ENCODE measurements at places on chromosomes 16 and 17. TPM values are rescaled to one million over a fixed set of nuclear protein-coding genes. Genes with fewer than 3 reads are reported as not detected.

DNA sequence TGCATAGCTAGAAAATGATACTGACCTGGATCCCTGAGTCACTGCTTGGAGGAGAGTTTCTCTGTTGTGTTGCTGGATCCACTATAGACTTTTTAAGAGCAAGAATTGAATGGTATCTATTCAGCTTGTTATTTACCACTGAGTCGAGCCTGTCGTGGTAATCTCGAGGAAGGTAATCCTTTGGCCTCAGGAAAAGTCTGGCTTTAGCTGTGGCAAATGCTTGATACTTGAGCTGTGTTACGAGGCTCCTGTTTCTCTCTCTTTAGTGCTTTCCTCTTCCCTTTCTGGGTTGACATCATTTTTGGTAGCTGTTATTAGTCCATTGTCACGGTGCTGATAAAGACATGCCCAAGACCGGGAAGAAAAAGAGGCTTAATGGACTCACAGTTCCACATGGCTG lies 314.3 kb downstream of the SNX29 start:
- no peak for DNase-seq

GRCh38 chr16:84562174-84562815 lies 55.6 kb downstream of the COTL1 start:
- no peak for DNase-seq

GRCh38 chr16:73383195-73383987 lies 335.5 kb upstream of the ZFHX3 start:
- DNase-seq: no peak

DNA sequence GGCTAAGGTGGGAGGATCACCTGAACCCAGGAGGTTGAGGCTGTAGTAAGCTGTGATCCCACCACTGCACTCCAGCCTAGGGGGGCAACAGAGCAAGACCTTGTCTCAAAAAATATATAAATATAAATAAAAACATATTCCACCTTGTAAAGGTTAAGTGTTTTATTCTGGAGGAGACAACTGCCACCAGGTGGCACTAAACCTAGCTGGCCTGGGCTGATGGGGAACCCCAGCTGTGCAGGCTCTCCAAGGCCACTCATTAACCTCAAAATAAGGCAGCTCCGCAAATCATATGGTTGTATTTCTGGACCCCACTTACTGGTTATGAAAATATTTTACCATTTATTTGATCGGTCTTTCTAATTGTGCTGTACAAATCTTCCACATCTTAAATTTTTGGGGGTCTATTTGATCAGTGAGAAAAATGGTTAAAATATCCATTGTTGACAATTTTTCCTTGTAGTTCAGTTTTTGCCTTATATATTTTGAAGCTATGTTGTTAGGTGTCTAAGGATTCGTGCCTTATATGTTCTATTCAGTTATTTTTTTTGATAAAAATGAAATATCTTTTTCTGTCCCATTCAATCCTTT lies 8.5 kb upstream of the ICAM2 start:
- peak; percentile 82 for DNase-seq

DNA sequence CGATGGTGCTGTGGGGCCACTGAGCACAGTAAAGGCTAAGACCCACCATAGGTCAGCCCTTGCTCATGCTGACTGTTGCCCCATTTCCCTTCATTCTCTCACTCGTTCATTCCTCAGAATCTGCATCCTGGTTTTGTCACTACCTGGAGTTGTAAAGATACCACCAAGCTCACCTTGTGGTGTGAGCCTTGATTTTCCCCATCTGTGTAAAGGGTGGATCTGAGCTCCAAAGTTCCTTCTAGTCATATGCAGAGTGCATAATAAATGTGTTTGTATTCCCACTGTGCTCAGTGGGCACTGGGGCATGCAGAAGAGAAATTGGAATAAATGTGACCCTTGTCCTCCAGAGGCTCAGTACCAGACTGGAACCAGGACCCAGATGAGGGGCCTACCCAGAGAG lies 35.2 kb upstream of the MEOX1 start:
- no peak for DNase-seq

DNA sequence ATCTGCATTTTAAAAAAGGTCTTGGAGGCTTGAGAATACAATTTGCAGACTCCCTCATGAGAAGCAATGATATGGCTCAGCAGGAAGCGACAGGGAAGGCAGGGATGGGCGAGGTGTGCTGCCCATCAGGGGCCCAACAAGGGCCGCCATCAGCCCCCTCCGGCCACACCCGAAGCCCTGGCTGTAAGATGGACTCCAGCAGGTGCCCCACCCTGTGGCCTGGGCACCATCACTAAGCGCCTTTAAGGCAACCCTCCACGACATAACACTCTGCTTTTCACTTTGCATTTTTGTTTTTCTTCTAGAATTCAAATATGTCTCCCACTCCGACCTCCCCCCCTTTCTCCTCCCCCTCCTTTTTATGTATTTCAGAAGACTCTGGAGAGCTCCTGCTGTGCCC lies 52.2 kb upstream of the RCVRN start:
- DNase-seq: no peak

- DNase-seq: peak; percentile 15
Observed at GRCh38 chr16:20740007-20740883, 1.4 kb downstream of the THUMPD1 start.

DNA sequence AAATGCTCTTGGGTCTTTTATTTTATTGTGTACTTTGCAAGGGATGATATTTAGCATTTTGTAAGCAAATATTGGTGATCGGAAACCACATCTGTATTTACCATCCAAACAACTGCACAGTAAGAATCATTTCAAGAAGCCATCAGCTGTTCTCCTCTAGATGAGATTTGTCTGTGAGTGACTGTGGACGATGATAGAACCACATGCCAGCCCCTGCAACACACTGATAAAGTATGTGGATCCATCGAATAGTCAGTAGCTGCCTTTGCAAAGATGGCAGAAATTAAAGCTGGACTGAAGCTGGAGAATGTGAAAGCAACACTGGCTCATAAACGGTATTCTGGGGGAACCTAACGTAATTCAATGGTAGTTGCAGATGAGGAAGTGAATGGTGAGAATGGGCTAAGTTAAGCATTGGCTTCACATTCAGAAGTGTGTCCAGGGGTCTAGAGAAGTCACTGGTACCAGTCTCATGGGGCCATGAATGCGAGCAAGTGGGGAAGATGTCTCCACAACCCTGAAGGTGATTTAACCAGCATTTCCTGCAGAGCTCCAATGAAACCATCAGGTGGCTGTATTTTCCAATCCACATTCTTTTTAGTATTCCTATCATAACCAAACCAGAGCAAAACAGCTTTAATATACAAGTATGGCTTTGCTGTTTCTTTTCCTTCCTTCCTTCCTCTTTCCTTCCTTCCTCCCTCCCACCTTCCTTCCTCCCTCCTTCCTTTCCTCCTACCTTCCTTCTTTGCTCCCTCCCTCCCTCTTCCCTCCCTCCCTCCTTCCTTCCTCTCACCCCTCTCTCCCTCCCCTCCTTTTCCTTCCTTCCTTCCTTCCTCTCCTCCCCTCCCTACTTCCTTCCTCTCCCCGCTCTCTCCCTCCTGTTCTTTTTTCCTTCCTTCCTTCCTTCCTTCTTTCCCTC lies 169.4 kb downstream of the ABCA8 start:
- no peak for DNase-seq

GRCh38 chr17:53659181-53659580 lies 163.5 kb upstream of the KIF2B start:
- no peak for DNase-seq

- DNase-seq: no peak
Observed at GRCh38 chr16:57361404-57361803, 2.8 kb downstream of the CCL22 start.

DNA sequence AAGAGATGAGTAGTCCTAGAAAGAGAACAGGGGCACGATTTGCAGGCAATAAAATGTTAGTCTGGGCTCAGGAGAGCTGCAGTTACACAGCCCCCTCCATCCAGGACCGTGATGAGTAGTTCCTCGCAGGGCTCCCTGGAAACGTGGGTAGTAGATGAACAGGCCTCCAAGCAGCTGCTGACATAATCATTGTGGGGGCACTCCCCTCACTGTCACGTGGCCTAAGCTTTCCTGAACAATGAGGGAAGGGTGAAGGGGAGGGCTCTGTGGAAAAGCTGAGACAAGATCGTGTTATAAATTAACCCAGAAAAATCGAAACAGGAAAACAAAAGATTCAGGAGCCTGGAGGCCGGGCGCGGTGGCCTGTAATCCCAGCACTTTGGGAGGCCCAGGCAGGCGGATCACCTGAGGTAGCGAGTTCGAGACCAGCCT lies 1.3 kb upstream of the PER1 start:
- peak; percentile 38 for DNase-seq

DNA sequence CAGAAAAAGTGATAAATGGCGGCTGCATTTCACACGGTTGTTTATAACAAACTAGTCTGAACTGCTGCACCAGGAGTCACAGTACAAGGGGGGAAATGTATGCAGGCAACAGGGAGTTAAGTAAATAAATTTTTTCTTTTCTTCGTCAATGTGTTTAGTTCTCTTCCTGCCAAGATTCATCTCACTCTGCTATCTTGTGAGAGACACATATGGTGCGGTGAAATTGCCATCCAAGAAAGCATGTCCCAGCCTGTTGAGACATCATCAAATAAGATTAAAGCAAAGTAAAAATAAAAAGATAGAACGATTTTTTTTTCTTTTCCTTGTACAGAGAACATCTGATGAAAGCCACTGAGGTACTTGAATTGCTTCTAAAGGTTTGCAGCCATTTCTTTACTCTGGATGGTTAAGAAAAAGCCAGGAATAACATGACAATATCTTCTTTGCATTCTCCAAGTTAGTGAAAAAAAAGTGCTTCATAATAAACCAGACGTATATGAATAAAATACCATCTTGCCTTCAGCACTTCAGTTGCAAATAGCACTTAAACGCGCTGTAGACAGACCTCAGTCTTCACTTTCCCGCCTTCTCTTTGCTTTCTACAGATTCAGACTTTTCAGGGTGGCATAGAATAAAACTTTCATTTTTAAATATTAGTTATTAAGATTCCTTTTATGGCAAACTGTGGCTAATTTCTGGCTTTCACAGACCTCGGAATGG lies 506.2 kb upstream of the ZFHX3 start:
- no peak for DNase-seq

Gene CRYM
- total RNA-seq: 18.0 TPM

Gene PRSS36
- total RNA-seq: 1.3 TPM

Gene CBLN1
- total RNA-seq: 13.4 TPM

Gene CTRB1
- total RNA-seq: not detected

Gene TMEM238L
- not detected for total RNA-seq

Gene RTN4RL1
- total RNA-seq: 0.17 TPM

Gene CBFA2T3
- 1.5 TPM for total RNA-seq
